Cardiac septum (tissue), 1 donor: ENCODE measurements at places on chromosomes 2 and 18.

DNA sequence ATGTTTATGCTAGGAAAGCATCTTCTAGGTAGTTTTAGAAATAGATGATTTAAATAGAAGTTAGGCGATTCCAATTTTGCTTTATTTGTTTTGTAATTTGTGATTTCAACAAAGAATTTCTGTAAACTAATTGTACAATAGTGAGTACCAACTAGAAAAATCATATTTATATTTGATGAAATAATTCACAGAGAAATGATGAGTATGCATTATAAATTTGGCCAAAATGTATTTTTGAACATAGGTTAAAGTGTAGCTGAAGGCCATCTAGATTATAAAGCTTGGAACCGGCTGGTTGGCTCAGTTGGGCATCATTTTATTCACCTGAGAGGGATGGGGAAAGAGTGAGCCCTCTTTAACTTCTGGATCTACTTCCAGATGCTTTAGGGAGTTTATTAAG lies 50.4 kb downstream of the GPD2 start:
- DNase-seq: no peak

DNA sequence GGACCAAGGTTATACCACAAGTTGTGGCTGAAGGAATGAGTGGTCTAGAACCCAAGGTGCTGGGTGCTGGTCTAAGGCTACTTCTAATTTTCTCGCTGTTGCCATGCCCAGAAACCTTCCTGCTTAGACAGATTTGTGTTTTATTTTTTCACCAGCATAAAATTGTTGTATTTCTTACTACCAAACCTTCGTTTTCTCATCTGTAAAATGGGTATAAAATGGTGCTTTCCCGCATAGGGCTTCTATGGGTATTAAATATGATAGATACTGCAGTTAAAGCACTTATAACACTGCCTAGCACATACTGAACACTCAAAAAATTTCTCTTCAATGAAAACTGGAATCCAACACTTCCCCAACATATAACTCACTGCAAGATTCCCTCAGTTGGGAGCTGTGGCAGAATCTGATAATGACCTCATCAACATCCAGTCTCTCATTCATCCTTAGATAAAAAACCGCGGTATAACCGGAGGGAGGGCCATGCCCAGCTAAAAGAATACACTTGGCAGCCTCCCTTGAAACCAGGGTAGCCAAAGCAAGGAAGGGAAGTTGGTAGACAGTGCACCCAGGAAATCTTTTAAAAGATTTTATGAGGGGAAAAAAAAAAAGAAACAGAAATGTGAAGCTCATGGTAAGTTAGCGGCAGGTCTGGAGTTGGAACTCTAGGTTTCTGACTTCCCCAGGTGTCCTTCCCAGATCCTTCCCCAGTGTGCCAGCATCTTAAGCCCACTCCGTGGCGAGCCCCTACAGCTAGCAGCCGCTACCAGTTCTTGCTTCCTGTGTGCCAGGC lies 1.2 kb downstream of the NEMP2 start:
- no peak for DNase-seq

DNA sequence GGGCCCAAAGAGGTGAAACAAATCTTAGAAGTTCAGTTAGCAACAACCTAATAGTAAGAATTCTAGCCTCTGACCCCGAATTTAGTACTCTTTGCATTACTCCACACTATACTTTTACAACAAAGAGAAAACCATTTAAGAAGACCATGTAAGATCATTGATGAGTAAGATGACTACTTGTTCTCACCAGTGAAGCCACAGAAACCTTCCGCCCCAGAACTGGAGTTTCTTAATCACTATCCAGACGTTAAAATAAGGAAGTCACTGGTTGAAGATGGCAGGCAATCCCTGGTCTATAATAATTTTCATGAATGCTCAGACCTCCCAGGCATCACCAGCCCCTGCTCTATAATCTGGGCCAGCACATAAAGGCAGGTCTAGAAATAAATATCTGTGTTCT lies 95.0 kb downstream of the TMEM163 start:
- DNase-seq: no peak

GRCh38 chr2:32962690-32963089 lies 15.9 kb downstream of the LTBP1 start:
- DNase-seq: no peak

GRCh38 chr2:2564300-2565078 lies 233.4 kb upstream of the MYT1L start:
- peak; percentile 39 for DNase-seq

DNA sequence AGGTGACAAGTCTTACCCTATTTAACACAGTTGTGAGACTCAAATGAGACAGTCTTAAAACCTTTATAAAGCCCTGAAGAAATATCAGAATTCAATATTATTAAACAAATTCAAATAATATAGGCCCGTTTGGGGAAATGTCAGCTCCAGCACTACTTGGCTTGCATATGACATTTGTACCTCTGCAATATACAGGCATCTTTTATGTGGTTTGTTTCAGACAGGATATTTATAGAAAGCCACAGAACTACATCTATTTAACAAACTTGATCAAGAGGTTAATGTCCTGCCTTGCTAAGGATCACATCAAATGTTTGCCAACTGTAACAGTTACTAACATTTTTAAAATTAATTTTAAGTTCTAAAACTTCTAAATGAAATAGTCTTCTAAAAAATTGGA lies 3.2 kb upstream of the MREG start:
- DNase-seq: no peak

DNA sequence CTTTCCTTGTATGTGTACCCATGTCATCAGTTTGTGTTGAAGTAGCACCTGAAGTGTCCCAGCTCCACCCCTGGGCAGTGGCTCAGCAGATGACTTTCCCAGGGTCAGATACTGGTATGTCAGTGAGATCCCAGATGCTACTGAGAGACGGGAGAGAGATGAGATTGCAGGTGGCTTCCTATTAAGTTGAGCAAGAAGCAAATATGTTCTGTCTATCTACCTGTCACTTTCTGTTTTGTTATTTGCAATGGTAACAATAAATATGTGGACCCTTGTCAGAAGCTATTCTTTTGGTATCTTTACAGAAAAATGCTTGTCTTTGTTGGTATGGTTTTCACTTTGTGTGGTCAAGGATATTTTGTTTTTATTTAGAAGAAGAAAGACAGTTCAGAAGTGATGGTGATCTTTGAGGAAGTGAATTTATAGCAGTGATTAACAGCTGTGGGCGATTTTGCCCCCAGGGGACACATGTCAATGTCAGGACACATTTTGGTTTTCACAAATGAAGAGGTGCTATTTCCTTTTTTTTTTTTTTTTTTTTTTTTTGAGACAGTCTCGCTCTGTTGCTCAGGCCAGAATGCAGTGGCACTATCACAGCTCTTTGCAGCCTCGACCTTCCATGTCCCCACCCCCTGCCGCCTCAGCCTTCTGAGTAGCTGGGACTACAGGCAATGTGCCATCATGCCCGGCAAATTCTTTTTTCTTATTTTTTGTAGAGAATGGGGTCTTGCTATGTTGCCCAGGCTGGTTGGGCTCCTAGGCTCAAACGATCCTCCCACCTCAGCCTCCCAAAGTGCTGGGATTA lies 21.4 kb downstream of the MGAT5 start:
- DNase-seq: no peak

GRCh38 chr2:164692958-164693357 lies 71.7 kb upstream of the GRB14 start:
- DNase-seq: no peak

- no peak for DNase-seq
Observed at GRCh38 chr2:151087377-151087776, 174.3 kb downstream of the RBM43 start.

DNA sequence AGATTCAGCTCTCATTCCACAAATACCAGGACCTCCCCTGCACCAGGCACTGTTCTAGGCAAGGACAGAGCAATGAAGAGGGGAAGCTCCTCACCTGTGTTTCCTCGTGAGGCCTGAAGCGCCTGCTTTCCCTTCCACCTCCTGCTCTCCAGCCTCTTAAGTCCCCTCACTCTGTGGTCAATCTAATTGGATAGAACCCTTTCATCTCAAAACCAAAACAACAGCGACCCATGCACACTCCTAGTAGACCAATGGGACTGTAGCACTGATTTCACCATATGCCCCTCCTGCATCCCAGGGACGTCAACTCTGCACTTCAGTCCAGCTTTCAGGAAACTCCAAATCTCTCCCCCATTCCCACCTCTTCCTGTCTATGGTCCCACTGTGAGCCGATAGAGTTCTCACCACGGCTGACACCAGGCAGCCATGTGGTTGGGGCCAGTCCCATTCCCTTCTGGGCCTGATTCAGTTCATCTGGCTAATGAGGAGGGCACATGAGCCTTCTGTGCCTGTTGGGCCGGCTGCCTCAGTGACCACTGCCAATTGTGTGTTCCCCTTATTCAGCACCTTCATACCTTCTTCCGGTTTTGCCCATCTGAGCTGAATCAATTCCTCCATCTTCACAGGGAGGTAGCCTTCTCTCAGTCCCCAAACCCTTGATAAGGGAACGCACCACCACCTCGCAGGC lies 33.3 kb upstream of the MAT2A start:
- DNase-seq: peak; percentile 56

GRCh38 chr2:106127282-106127771 lies 66.8 kb downstream of the UXS1 start:
- no peak for DNase-seq

GRCh38 chr18:45521777-45522176 lies 93.5 kb upstream of the SLC14A2 start:
- no peak for DNase-seq

DNA sequence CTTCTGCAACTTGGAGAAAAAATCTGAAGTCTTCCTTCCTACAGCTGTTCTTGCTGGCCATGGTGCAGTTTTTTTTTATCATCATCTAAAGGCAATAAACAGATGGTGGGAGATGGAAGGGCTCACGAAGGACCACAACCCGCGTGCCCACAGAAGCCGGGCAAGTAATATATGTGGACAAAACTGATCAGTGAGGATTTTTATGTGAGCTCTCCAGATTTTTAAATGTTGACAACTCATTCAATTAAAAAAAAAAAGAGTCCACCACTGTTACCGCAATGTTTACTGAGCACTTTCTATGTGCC lies 55.9 kb upstream of the CREB1 start:
- no peak for DNase-seq

- DNase-seq: no peak
Observed at GRCh38 chr2:71066856-71067255, 1.6 kb upstream of the NAGK start.

GRCh38 chr18:57253903-57254302 lies 98.5 kb upstream of the ST8SIA3 start:
- DNase-seq: no peak

- no peak for DNase-seq
Observed at GRCh38 chr2:121686902-121687301, 37.6 kb upstream of the CLASP1 start.

- no peak for DNase-seq
Observed at GRCh38 chr18:23311351-23312121, 141.6 kb upstream of the RIOK3 start.

GRCh38 chr2:128488434-128488833 lies 169.8 kb upstream of the HS6ST1 start:
- DNase-seq: no peak

DNA sequence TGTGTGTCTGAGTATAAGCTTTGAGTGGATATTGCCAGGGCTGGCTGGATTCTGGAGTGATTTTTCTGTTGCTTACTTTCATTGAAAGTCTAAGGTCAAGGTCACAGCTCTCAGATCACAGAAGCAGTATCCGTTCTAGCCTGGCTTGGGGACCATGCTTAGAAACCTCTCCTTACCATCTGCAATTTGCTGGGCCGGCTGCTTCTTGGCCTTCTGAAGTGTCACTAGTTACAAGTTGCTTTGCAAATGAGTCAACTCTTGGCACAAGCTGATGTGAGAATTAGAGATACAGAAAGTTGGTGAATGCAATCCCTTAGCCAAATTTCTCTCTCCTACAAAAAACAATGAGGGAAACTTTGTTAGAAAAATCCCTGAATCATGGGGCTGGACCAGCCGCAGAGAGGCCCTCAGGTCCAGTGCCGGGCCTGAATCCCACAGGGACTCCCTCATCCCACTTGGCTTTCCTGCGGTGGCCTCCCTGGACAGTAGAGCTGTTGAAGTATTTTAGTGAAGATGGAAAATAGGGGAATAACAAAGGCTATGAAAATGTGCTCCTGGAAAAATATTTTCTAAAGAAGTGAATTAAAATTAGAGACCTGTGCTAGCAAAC lies 92.7 kb upstream of the CNGA3 start:
- no peak for DNase-seq

- no peak for DNase-seq
Observed at GRCh38 chr2:101374821-101375561, 12.3 kb downstream of the CREG2 start.

GRCh38 chr2:21561965-21562364 lies 438.2 kb downstream of the TDRD15 start:
- DNase-seq: no peak

DNA sequence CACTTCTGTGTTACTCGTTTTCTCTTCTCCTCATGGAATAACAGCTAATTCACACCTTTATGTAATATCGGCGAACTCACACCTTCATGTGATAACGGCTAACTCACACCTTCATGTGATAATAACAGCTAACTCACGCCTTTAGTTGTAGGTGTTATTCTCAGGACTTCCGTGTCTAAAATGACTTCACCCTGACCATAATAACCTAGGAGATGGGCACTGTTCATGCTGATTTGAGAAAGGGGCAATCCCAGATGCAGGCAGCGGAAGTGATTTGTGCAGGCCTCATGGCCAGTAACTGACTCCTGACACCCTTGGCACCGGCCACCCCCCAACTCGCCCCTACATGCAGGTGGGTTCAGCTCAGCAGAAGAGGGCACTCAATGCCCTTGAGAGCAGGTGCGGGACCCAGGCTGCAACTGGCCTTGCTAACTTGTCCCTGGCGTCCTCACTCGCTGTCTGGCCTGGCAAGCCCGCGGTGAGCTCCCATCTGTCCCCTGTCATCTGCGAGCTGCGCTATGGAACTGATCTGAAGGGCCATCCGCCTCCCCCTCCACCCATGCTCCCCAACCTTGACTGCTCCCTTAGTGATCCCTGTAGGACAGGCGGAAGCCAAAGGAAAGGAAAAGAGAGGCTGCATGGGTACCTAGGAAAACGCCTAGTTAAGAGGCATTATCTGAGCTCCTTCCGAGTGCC lies 42.6 kb upstream of the MTCL1 start:
- DNase-seq: no peak

DNA sequence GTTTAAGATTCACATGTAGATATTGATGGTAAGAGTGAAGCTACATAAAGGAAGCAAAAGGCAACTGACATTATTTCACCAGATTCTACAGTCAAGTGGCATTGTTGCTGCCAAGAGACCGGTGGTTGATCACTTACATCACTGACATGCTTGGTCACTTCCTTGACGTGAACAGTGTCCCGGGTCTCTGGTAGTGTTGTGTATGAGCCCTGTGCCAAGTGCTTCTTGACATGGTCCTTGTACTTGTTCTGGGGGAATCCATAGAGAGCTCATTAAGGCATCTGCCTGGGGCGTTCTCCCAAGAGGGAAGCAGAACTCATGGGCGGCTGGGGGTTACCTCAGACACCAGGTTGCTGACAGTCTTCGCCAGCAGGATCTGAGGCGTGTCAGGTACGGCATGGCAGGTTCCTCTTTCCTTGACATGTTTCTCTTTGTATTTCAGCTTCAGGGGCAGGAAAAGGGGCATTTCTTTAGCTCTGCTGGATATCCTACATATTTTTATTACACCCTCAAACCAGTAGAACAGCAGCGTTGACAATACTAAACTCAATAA lies 116.2 kb downstream of the RIF1 start:
- no peak for DNase-seq

GRCh38 chr2:141911485-141912066 lies 219.2 kb downstream of the LRP1B start:
- DNase-seq: no peak
